Fibroblast of mammary gland (primary cell): ENCODE measurements at places on chromosomes 3 and 15.
A peak's percentile ranks its signal among the peaks of the same experiment; 100 is the strongest.

DNA sequence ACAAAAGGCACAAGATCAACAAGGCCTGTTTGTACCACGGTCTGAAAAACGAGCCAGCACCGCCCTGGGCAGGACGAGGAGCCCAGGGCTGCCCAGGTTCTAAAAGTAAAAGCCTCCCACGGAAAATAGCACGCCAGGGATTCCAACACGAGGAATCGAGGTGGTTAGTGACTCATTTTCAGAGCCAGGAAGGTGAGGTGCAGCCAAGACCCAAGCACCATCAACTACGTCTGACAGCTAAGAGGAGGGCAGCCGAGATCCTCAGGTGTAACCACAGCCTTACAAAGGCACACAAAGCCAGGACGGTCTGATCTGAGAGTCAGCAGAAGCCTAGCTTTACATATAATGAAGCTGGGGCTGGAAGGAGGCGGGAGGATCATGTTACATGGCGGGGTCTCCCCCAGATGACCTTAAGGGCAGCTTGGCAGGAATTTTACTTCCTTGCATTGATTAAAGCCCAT is 52.5 kb downstream of the ATP10A start:
- DNase-seq, result no peak

DNA sequence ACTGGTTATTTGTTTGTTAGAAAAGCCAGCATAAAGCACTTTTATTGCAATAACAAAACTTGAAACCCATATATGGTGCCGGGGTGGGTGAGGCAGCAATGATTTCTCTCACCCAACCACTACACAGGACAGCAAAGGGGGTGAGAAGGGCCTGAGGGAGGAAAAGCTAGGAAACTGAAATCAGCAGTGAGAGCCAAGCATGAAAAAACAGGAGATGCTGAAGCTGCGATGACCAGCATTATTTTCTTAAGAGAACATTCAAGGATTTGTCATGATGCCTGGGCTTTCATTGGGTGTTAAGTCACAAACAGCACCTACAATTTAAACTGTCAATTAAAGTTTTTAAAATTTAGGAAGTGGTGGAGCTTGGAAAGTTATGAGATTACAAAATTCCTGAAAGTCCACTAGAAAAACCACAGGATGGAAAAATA is 11.9 kb upstream of the TM4SF4 start:
- peak; percentile 42 for DNase-seq

DNA sequence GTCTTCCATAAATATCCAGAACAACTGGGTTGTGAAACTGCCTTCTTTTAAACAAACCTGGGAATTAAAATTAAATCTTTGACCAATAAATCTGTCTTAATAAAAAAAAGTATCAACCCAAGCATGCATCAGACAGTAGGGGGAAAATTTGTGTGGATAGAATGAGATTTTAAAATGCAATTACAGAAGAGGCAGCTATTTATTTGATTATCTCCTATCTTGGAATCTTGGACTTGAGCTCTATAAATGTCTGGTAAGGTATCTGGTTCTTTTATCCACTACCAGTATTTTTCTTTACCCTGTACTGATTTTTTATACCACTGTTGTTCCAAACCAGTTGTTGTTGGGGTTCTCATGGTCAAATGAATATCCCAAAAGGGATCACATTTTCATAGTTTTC is 157.6 kb upstream of the VEPH1 start:
- no peak for DNase-seq

GRCh38 chr3:112319516-112320276 is 13.3 kb upstream of the CD200 start:
- DNase-seq, result no peak

DNA sequence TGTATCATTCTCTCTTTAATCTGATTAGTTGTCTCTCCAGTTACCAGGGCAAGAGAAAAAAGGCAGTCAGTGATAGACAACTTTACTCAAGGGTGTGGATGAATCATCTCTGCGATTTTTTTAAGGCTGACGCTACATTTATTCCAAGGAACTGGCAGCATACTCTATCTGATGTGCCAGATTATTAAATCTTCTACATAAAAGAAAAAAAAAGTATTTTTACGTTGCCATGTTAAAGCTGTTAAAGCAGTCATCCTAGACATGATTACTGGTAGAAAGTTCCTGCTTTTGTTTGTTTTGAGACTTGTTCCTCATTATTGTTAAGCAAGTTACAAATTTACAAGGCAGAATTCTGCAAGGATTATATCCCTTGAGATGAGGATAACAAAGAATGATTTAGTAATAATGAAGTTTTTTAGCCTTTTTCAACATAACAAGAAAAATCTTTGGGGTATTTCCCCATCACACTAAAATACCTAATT is 121.7 kb downstream of the CBLB start:
- peak; percentile 92 for DNase-seq

GRCh38 chr3:178257491-178257890 is 278.7 kb upstream of the KCNMB2 start:
- no peak for DNase-seq

GRCh38 chr3:23343509-23343908 is 140.4 kb downstream of the UBE2E2 start:
- no peak for DNase-seq

GRCh38 chr3:134146666-134147065 is 104.0 kb downstream of the RYK start:
- no peak for DNase-seq

GRCh38 chr15:31511707-31512310 is 185.2 kb downstream of the KLF13 start:
- DNase-seq, result no peak

- no peak for DNase-seq
Measured at GRCh38 chr3:22582266-22582665, 620.9 kb upstream of the UBE2E2 start.

- peak; percentile 23 for DNase-seq
Measured at GRCh38 chr15:77516076-77516475, 95.4 kb downstream of the HMG20A start.

GRCh38 chr3:175046601-175047000 is 187.5 kb downstream of the NAALADL2 start:
- no peak for DNase-seq

DNA sequence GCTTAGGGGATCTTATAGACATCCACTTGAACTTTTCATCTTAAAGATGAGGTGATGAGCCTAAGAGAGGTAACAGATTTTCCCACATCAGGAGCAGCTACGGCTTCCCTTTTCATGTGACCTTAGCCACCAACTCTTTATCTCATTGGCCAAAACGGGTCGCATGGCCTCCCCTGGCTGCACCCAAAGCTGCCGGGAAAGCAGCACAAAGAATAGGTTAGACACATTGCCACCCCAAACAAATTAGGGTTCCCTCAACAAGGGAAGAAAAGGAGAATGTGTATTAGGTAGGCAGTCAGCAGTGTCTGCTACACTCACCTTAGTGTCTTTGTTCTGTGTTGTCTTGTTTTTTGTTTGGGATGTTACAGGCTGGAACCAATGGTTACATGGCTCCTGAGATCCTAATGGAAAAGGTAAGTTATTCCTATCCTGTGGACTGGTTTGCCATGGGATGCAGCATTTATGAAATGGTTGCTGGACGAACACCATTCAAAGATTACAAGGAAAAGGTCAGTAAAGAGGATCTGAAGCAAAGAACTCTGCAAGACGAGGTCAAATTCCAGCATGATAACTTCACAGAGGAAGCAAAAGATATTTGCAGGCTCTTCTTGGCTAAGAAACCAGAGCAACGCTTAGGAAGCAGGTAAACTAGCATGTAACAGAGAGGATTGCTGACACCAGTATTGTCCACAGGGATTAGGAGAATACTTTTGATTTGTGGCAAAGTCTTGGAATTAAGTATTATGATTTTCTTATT is 44.2 kb downstream of the GRK7 start:
- DNase-seq, result no peak

DNA sequence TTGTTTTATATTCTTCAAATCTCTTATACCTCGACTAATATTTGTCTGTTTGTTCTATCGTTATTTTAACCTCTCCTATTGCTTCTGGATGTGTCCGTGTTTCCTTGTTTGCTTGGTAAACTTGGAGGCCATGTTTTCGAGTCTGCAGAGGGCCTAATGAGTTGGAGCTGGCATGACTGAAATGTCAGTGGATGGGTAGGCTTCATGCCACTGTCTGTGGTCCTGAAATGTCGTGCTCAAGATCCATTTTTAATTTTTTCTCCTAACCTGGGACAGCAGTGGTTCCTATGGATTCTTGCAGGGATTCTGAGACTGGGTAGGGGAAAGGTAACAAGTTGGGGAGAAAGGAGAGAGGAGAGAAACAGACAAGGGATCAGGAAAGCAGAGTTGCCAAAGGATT is 18.8 kb upstream of the GASK1A start:
- DNase-seq, result peak; percentile 8

DNA sequence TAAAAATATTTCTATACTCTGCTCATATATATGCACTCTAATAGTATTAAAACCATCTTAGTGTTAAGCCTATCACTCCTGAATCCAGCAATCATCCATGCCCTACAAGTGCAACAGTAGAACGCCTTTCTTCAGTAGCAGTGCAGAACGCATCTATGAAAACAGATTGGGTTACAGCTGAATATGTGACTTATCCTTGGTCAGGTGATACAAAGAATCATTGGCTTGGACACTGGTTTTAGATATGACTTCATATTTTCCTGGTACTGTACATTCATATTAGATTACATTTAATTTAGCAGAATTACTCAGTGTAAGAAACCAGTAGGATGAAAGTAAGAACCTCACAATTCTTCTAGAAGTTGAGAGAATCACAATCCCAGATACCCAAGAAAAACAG is 43.3 kb downstream of the ZNF106 start:
- no peak for DNase-seq

DNA sequence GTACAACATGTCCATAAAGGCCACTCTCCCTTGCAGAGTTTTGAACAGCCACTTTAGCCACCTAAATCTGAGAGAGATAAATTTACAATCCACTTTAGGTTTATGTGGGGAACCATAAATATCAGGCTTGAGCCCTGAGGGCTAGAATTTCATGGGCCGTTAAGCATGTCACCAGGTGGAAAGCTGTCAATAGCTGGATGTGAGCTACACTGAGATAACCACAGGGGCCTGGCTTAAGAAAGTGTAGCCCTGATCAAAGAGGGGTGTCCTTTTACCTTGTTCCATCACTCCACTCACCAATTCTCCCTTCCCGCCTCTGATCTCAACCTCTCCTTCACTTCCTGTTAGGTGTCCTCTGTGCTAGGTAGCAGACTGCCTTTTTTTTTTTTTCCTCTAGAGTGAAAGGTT is 172.8 kb upstream of the ICE2 start:
- no peak for DNase-seq

- no peak for DNase-seq
Measured at GRCh38 chr3:187291512-187292132, at the start of gene MASP1. MASP1 (minus strand) TSS chr3:187291737; CDS start chr3:187291632, 105 bp downstream.

DNA sequence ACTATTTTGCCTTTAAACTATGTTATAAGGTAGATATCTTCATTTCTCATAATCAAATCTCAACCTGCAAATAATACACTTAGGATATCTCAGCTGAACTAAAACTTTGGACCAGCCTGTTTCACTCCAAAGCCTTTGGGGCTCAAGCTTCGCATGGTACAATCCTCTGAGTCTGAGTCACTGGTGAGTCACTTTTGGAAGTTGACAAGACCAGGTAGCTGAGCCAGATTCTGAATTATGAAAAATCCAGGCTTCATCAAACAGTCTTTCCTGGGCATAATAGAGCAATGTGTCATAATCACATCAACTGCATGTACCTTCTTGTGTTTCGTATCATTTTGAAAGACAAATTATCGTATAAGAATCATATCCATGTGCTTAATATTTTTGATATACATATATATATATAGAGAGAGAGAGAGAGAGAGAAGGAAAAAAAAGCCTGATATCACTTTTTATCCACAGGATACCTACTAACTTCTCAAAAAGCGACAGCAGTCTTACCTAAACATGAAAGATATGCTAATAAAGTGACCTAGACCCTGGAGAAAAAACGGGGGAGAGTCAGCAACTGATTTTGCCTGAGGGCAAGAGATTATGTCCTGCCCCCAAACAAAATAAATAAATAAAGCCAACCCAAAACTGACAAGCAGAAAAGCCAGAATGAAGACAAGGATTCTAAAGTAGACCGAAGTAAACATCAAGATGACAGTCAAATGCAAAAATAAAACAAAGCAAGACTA is 263.9 kb upstream of the TGFBR2 start:
- DNase-seq, result peak; percentile 97

GRCh38 chr3:45319231-45319995 is 69.0 kb upstream of the LARS2 start:
- no peak for DNase-seq

DNA sequence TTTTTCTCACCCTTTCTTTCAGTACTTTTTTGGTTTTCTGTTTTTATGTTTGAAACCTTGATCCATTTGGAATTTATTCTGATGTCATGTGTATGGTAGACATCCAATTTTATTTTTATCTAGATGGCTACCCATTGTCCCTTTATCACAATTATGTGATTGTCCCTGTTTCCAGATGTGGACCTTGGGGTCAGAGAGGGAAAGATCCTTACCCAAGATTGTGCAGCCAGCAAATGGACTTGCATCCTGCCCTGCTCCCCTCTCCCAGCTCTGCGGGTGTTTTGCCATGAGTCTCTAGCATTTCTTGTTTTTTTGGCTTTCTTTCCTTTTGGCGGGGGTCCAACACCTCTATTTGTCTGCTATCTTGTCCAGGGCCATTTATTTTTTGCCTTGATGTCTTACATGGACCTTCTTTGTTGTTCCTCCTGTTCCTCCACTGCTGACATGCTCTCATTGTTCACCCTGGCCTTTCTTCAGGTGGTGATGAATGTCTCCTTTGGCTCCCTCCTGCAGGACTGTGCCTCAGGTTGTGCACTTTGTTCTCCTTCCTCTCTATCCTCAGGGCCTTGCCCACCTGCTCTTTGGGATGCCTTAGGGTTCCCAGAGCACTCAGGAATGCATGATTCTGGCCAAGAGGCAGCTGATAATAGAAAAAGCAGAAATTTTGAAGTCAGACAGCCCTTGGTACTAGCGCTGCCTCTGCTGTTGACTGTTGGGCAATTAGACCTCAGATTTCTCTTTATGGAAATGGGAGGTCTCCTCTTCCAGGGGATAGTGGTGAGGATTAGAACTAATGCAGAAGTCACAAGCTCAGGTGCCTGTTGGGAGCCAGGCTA is 84.3 kb downstream of the EEFSEC start:
- DNase-seq, result no peak

- peak; percentile 76 for DNase-seq
Measured at GRCh38 chr15:76177491-76178040, 117.8 kb downstream of the TMEM266 start.

DNA sequence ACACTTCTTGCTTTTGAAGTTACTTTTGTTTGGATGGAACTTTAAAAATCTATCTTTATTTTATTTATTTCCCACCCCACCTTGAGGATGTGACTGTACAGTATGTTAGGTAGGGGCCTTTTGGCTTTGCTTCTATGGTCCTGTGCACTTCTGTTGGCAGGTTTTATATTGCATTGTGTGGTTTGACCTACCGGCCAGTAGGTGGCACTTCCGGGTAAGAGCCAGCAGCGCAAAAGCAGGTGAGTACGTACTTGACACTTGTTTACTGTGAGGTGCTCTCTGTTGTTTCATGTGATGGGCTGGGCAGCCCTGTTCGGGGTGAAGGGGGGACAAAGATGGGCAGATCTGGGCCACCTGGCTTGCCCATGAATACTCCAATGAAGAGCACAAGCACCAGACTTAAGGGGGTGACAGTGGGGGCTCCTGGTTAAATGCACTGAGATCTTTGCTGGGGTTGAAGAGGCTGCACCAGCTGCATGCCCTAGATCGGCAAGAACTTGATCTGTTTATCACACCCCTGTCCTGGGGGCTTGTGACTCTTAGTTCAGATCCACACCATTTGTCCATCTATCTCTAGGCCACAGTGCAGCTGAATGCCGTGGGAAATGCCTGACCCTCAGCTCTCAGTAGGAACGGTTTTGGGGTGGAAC is 131.6 kb downstream of the NLGN1 start:
- peak; percentile 16 for DNase-seq
